ENCODE measurements at places on chromosomes 4 and X. TPM values are rescaled to one million over a fixed set of nuclear protein-coding genes. Genes with fewer than 3 reads are reported as not detected.

ADAMTS3 gene
- polyA plus RNA-seq = 0.37 TPM

L1CAM gene
- polyA plus RNA-seq = 0.01 TPM

GRCh38 chr4:34878961-34879360 lies 1365.4 kb downstream of the ARAP2 start:
- no peak overlapping the region for H3K27ac ChIP-seq
- H3K36me3 ChIP-seq = no peaks in the 10 kb centered on the region
- H3K27me3 ChIP-seq = no peaks in the 10 kb centered on the region
- DNase-seq = no peak
- no peaks in the 10 kb centered on the region for H3K4me1 ChIP-seq

DNA sequence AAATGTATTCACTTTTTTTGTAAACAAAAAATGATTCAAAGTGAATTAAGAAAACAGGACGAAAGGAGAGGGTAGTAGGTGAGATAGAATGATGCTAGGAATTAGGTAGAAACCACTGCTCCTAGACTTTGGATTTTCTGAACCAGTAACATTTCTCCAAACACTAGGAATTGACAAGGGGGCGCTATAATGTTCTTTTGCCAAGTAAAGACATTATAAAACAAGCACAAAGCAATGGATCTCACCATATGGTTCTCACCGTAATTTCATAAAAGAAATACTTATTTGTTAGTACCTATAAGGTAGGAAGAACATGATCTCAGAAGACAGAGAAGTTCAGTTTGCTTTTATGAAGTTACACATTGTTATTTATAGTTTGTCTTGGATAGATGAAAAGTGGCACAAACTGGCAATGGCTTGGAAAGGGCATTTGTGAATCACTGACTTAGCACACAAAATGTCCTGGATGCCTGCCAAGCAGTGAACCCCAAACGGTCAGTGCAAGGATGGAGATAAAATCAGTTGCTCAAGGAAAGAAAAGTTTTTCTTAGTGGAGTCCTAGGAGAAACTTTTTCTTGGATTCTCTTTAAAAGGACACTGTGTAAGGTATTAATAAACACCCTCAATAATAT lies 8.1 kb upstream of the TBC1D1 start:
- H3K27me3 ChIP-seq = peaks cover 5% of the 10 kb centered on the region
- no peak overlapping the region for H3K27ac ChIP-seq
- no peaks in the 10 kb centered on the region for H3K4me1 ChIP-seq
- no peak overlapping the region for H3K4me3 ChIP-seq

MAML3 gene
- 14.0 TPM for polyA plus RNA-seq

MMRN1 gene
- polyA plus RNA-seq = 143 TPM

DNA sequence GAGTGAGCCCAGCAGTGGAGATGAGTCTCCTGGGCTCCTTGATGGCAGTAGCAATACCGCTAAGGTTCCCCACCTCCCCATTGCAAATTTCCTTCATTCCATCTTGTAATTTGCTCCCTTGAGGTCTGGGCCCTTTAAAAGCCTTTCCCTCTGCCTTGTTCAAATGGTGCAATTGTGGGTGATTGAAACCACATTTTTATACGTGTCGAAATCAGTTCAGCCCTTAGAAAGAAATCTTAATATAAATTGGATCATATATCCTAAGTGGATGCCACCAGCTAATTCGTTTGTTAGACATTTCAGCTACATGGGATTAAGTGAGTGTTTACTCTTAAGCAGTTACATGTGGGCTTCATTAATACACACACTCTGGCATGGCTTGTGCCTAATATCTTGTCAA lies 68.6 kb downstream of the NHS start:
- no peak overlapping the region for H3K4me3 ChIP-seq
- H3K27ac ChIP-seq = no peak overlapping the region

DNA sequence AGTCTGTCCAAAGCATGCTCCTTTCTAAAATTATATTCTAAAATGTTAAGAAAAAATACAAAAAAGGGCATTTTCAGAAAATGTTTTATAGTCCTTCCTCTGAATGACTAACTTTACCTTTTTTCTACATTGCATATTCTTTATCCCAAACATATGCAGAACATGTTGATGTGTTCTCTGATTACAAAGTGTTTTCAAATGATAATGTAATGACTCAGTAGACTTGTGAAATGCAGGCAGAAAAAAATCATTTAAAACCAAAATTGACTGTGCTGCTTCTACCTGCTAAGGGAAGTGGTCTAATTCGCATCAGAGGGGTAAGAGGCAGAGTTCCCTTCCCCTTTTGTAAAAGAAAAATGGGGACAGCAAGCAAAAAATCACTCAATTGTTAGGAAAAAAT lies 22.7 kb upstream of the YTHDC1 start:
- no peak overlapping the region for H3K4me3 ChIP-seq
- H3K36me3 ChIP-seq = no peaks in the 10 kb centered on the region
- no peak overlapping the region for H3K27ac ChIP-seq

PPP1R2C gene
- not detected for polyA plus RNA-seq

GRCh38 chr4:52588771-52589591 lies 70.1 kb downstream of the USP46 start:
- H3K27me3 ChIP-seq = no peaks in the 10 kb centered on the region
- H3K4me3 ChIP-seq = no peak overlapping the region
- H3K27ac ChIP-seq = peak overlapping the region; percentile 96
- no peaks in the 10 kb centered on the region for H3K36me3 ChIP-seq
- peak; percentile 97 for DNase-seq
- peaks cover 17% of the 10 kb centered on the region for H3K4me1 ChIP-seq

- no peaks in the 10 kb centered on the region for H3K36me3 ChIP-seq
- DNase-seq = no peak
- no peak overlapping the region for H3K27ac ChIP-seq
- H3K4me1 ChIP-seq = peaks cover 3% of the 10 kb centered on the region
Observed at GRCh38 chrX:69289046-69289792, 124.0 kb upstream of the PJA1 start.

DNA sequence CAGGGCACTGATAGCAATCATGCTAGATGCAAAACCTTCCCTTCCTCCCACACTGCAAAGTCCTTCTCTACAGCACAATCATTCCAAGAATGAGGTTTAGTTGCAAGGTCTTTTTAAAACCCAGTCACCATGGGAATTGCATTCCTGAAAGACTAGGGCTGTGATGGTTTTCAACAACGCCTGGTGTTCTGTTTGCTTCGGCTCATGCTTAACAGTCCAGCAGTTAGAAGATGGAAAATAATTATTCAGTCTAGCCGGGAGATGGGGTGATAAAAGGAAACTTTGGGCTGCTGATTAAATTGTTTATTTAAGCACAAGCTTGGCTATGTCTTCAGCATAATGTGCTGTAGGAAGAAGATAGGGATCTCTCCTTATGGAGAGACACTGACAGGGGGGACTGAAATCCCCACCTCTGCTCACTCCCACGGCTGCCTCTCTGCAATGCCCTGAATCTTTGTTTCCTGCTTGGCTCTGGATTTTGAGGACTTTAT lies 211.4 kb downstream of the MID1IP1 start:
- no peaks in the 10 kb centered on the region for H3K4me1 ChIP-seq
- H3K36me3 ChIP-seq = no peaks in the 10 kb centered on the region
- H3K27ac ChIP-seq = no peak overlapping the region
- H3K27me3 ChIP-seq = no peaks in the 10 kb centered on the region
- H3K4me3 ChIP-seq = no peak overlapping the region
